ENCODE measurements at places on chromosomes 3 and 15.

- no peak for DNase-seq
These were observed 43.4 kb upstream of the NAALADL2 start for GRCh38 chr3:174815750-174816149.

GRCh38 chr3:61922118-61922517, 360.7 kb downstream of the PTPRG start:
- no peak for DNase-seq

DNA sequence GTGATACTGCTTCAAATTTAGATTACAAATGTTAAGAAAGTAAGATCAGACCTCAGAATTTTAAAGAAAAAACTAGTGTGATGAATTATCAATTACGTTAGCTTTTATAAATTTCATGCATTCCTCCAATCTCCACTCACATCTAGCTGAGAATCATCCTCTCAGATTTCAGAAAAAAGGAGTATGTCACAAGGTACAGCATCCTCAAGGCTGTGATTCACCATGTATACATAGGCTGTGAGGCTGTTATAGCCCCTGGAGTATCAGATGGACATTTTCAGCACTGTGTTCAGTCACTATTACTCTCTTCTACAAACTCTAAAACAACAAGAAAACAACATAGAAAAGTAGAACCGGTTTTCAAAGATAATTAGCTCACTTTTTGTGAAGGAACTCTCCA, 214.4 kb downstream of the PCCB start:
- no peak for DNase-seq

DNA sequence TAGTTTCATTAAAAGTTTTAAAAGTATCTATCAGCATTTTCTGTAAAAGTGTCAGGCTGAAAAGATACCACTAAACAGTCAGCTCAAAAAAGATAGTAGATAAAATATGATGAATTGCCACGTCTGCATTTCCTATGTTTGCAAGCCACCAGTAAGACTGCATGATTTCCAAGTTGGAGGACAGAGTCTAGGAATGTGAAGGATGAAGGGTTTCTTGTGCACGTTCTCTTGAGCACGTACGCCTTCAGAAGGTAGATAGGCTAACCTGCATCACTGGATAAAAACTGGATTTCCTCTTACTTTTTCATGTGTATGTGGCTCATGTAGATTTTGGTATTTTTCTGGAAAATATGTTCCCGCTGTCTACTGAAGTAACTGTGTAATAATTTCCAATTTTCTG, 9.9 kb upstream of the SEMA6D start:
- no peak for DNase-seq

DNA sequence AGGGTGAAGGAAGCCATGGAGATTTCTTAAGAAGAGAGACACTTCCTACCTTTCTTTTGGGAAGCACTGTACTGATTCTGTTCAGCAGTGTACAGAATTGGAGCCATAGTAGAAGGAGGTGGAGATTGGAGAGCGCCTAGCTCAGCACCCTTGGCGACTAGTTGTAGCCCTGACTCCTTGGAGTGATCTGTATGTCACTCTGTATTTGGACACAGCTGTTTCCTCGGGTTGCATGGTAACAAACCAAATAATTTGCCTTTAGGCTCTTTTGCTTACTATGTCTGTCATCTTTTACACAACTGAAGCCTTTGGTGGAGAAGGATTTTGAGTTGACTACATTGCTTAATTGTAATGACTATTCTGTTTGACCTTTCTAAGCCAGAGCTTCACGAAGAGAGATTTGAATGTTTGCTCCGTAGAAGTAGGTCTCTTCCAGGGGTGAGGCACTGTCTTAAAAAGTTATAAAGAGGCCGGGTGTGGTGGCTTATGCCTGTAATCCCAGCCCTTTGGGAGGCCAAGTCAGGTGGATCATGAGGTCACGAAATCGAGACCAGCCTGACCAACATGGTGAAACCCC, 77.1 kb downstream of the AKAP13 start:
- no peak for DNase-seq

DNA sequence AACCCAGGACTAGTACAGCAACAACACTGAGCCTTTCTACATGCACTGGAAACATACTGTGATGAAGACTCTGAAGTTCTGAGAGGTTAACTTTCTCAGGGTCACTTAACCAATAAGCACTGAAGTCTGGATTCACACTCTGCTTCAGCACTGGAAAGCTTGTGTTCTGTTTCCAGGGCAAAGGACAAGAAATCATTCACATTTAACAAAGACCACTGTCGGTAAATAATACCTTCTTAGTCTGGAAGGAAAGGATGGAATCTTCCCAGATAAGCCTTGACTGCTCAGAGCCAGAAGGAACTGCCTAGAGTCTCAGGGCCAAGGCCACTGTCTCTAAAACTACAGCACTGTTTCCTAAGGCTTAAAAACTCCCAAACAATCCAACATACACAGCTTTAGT, 4.3 kb upstream of the GLYCTK start:
- DNase-seq, result no peak

GRCh38 chr3:195616681-195617080, 32.9 kb upstream of the APOD start:
- no peak for DNase-seq

DNA sequence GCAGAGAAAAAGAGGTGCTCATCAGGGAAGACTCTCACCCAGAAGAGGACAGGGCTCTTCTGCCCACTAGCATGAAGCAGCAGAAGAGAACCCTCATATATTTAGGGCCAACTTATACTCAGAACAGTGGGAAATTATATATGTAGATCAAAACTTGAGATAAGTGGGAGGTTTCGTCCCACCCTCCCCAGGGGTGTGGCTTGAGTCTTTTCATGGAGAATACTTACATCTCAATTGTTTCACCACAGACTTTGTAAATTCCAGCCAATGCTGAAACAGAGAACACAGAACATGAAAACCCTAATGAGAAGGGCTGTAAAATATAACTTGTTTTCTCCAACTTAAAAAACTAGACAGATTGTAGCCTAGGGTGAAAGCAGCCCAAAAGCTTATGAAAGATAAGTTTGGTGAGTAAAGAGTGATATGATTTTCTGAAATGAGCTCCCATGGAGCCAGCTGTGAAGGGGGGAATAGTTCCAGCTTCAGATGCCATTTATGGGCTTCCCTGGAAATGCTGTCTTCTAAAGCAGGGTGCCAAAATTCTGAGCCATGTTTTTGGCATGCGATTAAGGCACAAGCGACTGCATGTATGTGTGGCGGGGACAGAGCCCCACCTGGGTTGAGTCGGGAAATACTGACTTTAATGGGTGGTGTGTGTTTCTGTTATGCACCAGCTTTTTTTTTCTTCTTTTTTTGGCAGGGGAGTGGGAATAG, 92.9 kb downstream of the WDR76 start:
- DNase-seq, result no peak

- DNase-seq, result no peak
These were observed 12.4 kb downstream of the GNAI2 start for GRCh38 chr3:50248387-50248786.

GRCh38 chr3:3632449-3632848, 166.8 kb upstream of the LRRN1 start:
- no peak for DNase-seq

- DNase-seq, result no peak
These were observed 388.7 kb upstream of the SGO1 start for GRCh38 chr3:20574746-20575145.

GRCh38 chr3:121718205-121718846, 31.2 kb downstream of the GOLGB1 start:
- no peak for DNase-seq

- no peak for DNase-seq
These were observed 141.6 kb upstream of the STT3B start for GRCh38 chr3:31391150-31391549.

DNA sequence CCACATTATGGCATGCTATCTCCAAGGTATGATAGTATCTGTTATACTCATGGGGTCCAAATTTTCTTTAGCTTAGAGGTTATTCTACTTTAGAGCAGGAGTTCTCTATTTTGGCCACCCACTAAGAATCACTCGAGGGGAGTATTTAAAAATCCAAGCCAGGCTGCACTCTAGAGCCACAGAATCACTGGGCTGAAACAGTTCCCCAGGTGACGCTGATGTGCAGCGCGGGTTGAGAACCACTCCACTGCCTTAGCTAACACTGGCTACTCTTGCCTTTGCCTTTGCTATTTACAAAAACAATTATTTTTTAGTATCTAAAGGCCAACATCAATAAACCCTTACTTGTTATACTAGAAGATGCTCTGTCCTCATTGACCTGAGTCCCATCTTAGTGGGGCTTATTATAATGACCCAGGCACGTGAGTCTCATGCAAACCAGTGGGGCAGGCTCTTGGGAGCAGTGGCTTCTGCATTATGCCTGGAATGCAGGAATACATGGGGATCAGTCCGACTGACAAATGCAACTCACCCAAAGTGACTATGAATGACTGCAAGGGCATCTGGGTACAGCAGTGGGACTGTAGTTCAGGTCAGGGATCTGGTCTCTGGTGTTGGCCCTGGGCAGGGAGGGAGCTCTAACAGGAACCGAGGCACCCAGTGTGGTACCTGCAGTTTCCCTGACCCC, 21.7 kb upstream of the CGNL1 start:
- DNase-seq, result no peak

DNA sequence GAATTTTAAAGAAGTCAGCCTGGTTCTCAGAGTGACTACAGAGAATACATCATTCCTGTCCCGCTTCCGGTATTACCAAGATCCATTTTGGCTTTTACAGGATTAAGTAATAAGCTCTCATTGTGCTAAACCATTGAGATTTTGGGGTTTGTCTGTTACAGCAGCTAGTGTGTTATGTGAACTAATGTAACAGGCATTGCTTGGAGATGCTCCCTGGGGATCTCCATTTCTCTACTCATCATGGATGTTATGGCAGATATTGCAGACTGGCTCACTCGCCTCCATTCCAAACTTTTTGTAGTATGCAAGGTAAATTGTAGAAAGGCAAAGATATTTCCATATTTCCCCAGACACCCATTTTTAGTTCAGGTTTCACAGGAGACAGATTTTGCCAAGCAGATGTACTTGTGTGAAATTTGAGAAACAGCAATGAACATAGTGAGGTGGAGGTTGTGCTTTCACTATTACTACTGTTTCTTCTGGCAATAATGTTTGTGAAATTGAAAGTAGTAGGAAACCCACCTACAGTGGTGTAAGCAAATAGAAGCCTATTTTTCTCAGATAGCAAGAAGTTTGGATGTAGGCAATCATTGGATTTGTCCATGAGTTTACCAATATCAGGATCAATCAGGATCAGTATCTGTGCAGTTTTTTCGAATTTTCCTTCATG, 177.1 kb upstream of the GALNT15 start:
- DNase-seq, result no peak

- no peak for DNase-seq
These were observed 491 bp upstream of the SENP7 start for GRCh38 chr3:101513419-101513986.

GRCh38 chr15:60346653-60347052, 51.1 kb downstream of the ANXA2 start:
- no peak for DNase-seq

- DNase-seq, result no peak
These were observed 49.2 kb downstream of the RYK start for GRCh38 chr3:134201201-134202130.

DNA sequence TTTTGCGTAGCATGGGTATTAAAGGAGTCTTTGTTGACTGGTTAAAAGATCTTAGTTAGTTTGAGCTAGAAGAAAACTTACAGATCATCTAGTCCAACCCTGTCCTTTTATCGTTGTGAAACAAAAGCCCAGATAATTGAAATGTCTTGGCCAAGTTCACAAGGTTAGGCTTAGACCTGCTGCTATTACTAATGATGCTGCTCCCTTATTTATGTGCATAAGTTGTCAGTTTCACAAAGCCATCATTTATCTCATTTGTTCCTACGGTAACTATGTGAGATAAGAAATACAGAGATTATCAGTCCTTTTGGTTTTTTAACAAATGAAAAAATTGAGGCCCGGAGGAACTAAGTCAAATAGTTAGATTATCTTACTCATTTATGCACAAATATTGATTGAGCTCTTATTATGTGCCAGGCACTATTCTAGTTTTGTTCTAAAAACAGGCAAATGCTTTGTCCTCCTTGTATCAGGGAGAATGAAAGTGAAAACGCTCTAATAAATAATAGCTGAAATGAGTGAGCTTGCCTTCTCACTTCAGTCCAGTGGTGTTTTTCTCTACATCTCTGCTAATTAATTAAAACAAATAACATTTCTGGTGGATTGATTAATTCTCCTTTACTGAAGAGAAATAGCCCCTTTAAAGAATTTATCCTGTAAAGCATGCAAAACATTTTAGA, 49.1 kb upstream of the TPRG1 start:
- DNase-seq, result no peak

DNA sequence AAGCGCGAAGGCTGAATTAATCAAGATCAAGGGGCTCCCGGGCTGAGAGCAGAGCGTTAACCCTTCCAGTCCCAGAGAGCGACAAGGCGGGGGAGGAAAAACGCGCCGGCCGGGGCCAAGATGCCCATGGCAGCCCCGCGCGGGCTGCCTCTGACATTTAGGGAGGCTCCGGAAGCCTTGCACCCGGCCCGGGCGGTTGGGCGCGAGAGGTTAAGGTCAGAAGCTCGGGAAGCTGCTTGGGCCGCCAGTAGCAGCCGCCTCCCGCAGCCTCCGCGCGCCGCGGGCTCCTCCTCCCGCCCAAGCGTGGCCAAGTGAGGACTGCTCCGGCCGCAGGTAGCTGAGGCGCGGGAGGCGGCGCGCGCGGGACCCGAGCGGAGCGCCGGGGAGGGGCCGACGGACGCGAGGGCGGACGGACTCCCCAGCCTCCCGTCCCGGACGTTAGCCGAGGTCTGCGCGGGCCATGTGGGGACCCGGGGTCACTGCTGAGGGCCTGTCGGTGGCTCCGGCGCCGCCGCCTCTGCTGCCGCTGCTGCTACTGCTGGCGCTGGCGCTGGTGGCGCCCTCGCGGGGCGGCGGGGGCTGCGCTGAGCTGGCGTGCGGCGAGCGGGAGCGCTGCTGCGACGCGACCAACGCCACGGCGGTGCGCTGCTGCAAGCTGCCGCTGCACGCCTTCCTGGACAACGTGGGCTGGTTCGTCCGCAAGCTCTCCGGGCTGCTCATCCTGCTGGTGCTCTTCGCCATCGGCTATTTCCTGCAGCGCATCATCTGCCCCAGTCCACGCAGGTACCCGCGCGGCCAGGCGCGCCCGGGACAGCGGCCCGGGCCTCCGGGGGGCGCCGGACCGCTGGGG, at the start of gene C3orf80:
Gene C3orf80, plus strand, starts transcription at position 247 of the 850 bp plus-strand sequence. Its CDS starts 214 bp downstream, at position 461.
- DNase-seq, result peak; percentile 63

GRCh38 chr3:138686771-138687221, 78.2 kb downstream of the FAIM start:
- DNase-seq, result no peak

GRCh38 chr15:92619145-92620101, 36.2 kb downstream of the FAM174B start:
- no peak for DNase-seq

- DNase-seq, result no peak
These were observed 55.1 kb upstream of the UBE2E1 start for GRCh38 chr3:23750573-23751210.

DNA sequence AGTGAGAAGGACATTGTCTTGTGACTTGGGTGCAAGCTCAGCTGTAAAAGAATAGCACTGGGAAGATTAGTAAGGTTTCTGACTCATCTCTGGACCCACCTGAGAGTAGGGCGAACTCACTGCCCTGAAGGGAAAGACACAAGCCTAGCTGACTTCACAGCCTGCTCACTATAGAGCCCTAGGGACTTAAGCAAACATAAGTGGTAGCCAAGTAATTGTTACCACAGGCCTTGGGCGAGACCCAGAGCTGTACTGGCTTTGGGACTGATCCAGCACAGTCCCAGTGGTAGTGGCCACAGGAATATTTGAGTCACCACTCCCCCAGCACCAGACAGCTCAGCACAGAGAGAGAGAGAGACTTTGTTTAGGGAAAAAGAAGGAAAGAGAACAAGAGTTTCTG, 429.9 kb downstream of the TBL1XR1 start:
- DNase-seq, result no peak

GRCh38 chr3:132009241-132009640, 25.6 kb downstream of the CPNE4 start:
- no peak for DNase-seq

Measured in activated T-cell treated with anti-CD3 and anti-CD28 coated beads for 48 hours (primary cell).